ENCODE measurements at places on chromosomes 5 and 9. TPM values are rescaled to one million over a fixed set of nuclear protein-coding genes. Genes with fewer than 3 reads are reported as not detected.

DNA sequence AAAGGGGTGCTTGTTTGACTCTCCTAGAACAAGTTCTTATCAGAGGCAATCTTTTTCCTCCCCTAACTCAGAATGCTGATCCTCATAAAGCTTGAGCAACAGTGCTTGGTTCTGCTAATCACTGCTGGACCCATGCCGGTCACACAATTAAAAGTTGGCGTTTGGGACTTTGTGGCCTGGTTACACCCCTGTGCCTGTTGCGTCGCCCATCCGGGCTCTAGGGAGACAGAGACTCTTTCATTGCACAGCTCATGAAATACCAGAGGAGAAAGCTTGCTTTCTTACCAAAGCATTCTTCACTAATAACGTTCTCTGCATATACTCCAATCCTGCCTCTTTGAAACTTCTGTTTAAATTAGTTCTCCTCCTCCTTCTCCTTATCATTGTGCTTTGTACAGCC lies 301.1 kb downstream of the NR3C1 start:
- DNase-seq: no peak

DNA sequence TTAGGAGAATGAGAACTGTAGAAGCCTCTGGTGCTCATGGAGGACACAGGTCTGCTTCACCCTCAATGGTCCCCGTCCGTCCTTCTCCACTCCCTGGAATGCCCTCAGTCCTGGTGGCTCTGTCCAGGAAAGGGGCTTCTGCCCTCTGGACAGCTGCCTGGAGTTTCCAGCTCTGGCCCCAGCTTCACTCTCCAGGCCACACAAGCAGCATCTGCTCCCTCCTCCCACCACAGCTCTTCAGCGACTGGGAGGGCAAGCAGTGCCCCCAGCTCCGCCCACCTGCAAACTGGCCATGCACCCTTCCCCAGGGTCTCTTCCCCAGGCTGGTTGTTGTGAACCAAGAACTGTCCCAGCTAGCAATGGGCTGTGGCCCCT lies 4.7 kb downstream of the SARDH start:
- DNase-seq: no peak

GRCh38 chr5:151344088-151344487 lies 3.3 kb downstream of the SLC36A2 start:
- DNase-seq: no peak

DNA sequence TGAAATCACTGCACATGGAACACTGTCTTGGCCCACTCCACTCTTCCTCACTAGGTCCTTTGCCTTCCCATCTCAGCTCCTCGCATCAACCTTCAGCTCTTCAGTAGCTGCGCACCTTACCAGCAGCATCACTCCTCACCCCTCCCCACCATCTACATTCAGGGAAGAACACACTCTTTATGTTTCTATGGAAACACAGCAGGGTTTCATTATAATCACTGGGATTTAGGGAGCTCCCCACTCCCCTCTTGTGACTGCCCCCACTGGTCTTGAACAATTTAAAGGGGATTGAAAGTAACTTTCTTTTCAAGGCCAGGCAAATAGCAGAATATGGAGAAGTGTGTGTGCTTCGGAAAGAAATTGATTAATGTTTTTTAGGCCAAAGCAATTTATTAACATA lies 111.2 kb downstream of the INSYN2B start:
- DNase-seq: no peak

DNA sequence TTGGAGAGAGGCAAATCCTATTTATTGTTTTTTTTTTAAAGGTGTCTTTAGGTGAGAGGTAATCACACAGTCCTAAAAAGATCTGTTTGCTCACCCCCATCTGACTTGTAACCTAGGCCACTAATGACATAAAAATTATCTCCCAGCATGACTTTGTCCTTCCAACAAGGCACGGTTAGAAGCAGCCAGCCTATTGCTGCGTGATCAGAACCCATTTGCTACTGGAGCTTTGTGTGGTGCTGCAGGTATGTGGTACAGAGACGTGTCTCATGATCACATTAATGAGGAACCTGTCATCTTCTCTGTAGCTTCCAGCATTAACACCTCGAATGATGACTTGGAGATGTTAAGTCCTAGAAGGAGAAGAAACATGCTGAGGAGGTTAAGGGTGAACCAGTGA lies 555.8 kb upstream of the TLE4 start:
- DNase-seq: no peak

GRCh38 chr9:91663858-91664257 lies 240.2 kb upstream of the NFIL3 start:
- DNase-seq: no peak

DNA sequence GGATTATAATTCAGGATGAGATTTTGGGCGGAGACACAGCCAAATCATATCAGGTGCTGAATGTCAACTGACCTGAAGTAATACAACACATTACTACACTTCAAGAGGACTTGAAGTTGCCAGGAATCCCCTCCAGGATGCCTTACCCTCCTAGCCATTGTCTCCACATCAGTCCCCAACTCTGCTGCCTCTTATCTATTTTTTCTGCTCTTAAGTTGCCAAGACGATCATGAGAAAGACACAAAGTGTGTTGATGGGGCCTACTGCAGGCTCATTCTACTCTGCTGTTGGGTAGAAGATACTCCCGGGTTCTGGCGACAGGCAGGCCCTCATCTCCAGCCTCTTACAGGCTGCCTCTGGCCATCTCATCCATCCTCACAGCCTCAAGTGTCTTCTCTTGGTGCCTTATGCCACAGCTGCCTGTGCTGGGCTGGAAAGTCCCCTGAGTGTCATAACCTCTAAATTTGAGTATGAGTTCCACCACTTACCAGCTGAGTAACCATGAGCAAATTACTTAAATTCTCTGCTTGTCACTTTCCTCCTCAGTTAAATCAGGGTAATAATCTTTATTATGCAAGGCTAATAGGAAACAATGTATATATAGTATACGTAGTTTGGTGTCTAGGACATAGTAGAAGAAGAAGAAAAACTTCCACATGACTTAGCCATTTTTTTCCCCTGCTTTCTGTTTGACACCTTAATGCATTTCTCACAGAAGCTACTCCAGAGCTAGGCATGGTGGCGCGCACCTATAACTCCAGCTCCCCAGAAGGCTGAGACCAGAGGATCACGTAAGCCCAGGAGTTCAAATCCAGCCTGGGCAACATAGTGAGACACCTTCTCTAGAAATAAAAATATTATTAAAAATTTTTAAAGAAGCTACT lies 73.0 kb upstream of the SNX2 start:
- no peak for DNase-seq

GRCh38 chr5:132510076-132510475 lies 19.5 kb upstream of the IRF1 start:
- no peak for DNase-seq

DNA sequence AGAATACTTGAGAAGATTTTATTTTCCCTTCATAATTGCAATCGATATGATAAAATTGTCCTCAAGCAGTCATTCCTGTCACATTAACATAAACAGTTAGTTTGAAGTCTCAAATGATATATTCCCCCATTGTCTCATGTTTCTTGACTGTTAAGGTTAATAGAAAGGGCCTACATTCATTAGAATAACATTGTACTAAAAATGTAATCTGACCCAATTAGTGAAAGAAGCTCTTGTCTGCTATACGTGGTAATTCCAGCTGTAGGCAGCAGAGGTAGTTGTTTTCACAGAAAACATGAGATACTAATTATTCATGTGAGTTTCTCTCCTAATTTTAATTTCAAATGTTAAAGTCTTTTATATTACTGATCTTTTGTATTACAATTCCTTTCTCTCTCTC lies 25.9 kb upstream of the AP3B1 start:
- no peak for DNase-seq

- peak; percentile 47 for DNase-seq
Measured at GRCh38 chr9:126623667-126624478, 10.1 kb downstream of the LMX1B start.

- no peak for DNase-seq
Measured at GRCh38 chr5:103546858-103547257, 15.7 kb downstream of the NUDT12 start.

DNA sequence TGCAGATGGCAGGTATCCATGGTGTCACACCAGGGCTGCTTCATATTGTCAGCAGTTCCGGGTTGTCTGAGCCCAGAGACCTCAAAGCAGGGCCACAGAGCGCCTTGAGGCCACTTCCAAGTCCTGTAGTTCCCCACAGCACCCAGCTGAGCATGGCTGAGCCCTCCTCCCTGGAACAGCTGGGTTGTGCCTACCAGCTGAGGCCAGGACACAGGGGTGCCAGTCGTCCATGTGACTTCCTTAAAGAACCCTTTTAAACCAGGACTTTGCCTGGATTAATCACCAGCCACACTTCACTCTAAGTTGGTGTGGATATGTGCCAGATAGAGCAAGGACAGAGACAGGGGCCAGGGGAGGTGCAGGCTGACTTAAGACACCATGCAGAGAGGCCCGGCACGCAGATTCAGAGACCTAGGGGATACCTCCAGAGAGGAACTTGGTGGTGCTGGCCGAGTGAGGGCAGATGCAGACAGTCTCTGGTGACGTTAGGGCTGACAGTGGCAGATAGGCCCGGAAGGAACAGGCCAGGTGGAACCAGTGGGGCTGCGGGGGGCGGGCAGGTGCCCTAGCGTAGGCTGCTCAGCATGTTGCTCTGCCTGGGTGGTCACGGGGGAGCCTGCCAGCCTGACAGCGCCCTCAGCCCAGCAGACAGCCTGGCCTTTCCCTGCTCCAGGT lies 142.7 kb downstream of the CACNA1B start:
- DNase-seq: no peak

The SLC9A3 gene
- total RNA-seq: 1.7 TPM

The FAM221B gene
- not detected for total RNA-seq

The PLPP7 gene
- 4.9 TPM for total RNA-seq

The ENHO gene
- total RNA-seq: 27.9 TPM

The SPINK4 gene
- total RNA-seq: not detected

The HSPB3 gene
- total RNA-seq: not detected

Data from WTC11 (cell line).